ENCODE measurements at places on chromosomes 4 and X.

DNA sequence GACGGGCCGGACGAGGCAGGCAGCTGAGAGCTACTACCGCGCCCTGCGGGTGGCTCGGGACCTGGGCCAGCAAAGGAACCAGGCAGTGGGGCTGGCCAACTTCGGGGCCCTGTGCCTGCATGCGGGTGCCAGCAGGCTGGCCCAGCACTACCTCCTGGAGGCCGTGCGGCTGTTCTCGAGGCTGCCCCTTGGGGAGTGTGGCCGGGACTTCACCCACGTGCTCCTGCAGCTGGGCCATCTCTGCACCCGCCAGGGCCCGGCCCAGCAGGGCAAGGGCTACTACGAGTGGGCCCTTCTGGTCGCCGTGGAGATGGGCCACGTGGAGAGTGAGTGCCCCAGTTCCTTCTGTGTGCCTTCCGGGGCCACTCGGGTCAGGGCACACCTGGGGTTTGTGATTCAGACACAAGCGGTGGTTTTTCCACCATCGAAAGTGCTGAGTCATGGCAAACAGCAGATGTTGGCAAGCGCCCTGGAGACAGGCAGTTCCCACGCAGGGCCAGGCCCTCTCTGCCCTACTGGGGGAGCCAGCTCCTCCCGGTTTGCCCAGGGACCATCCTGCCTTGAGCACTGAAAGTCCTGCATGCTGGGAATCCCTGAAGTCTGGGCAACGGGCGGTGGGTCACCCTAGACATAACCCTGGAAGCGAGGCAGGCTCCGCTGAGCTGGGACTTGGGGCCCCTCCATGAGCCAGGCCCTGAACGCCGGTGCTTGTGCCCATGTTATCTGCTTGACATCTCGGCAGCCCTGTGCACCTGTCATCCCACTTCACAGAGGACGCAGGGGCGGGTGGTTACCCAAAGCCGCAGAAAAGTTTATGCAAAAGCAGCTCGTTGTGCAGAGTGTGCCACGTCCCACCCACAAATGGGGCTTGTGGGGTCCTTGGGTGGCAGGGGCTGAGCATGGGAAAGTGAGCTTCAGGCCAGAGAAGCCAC is 29.5 kb downstream of the SH3TC1 start:
- DNase-seq: peak; percentile 2

DNA sequence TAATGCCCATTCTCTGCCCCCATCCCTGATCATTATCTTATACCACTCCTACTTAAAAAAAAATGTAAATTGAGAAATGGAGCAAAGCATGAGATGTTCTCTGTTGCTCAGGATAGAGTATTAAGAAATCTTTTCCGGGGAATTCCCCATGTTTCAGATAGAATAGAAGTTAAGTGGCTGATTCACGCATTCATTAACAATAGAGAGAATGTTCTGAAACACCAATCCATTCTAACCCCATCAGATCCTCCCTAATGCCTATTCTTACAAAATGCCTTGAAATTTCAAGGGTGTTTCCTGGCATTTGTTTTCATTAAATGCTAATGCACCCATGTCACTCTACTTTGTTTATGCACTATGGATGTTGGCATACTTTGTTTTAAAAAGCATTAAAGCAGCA is 101.1 kb downstream of the AREG start:
- no peak for DNase-seq

GRCh38 chrX:107451731-107452130 is 2.3 kb downstream of the FRMPD3 start:
- no peak for DNase-seq

- DNase-seq: no peak
These were observed 42.5 kb upstream of the MXD4 start for GRCh38 chr4:2304321-2304876.

GRCh38 chr4:23412701-23413100 is 477.1 kb downstream of the PPARGC1A start:
- no peak for DNase-seq

DNA sequence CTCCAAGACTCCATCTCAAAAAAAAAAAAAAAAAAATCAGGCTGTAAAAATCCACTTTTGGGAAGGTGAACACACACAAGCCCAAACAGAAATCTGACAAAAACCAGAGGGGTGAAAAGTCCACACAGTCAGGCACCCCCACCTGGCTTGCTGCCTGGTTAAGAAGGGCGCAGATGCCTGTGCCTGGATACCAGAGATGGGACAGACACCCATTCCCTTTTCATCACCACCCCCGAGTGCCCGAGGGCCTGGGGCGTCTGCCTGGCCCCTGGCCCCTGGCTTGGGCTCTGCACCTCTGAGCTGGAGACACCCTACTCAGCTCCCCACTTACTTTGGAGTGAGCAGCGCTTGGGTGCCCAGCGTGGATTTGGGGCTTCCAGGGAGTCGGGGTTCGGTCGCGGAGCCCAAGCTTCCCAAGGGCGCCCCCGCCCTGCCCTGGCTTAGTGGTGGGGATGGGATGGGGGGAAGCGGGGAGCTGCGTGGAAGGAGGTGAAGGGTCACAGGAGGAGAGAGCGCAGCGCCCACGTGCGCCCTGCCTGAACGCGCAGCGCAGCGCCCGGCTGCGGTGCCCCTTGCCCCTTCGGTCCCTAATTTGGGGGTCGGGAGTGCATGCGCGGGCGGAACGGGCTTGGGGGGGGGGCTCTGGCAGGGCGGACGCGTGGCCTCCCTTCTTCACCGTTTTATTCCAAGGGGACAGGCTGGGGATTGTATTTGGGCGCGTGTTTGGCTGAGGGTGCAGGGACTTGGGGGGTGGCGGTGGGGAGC is 11.3 kb downstream of the SHOX start:
- DNase-seq: no peak

- no peak for DNase-seq
These were observed 199.2 kb downstream of the DCTD start for GRCh38 chr4:182717788-182718583.

DNA sequence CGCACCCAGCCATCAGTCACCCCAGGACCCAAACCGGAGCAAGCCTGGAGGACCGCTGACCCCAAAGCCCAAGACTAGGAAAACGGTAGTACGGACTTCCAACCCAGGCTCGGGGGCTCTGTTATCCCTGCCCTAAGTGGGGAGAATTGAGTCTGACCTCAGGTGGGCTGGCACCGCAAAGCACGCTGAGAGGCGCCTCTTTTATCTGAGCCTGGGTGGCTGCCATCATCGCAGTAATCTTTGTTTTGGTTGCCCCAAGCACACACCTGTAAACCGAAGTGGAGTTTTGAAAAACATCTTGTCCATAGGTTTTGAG is 894 bp upstream of the SH3RF1 start:
- no peak for DNase-seq

DNA sequence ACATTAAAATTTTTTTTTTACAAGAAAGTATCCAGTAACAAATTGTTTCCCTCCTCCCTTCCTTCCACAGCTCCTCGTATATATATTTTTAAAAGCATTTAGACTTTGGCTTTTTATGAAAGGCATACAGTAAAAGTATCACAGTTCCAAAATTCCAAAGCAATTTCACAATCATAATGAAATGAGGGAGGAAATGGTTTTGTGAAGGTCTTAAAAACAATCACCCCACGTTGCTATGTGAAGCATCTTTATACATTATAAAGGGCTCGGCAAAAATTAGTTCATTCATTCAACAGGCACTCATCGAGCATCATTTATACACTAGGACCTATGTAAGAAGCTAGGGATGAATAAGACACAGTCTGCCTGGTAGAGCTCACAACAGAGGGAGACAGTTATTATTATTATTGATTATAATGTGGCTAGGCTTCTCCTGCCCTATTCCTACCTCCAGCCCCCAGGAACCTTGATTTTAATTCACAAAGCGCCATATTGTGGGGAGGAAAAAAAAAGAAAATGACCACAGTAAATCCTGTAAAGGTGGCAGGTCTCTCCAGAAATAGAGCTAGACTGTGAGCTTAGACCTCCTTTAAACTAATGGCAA is 239.9 kb downstream of the MAML3 start:
- no peak for DNase-seq

DNA sequence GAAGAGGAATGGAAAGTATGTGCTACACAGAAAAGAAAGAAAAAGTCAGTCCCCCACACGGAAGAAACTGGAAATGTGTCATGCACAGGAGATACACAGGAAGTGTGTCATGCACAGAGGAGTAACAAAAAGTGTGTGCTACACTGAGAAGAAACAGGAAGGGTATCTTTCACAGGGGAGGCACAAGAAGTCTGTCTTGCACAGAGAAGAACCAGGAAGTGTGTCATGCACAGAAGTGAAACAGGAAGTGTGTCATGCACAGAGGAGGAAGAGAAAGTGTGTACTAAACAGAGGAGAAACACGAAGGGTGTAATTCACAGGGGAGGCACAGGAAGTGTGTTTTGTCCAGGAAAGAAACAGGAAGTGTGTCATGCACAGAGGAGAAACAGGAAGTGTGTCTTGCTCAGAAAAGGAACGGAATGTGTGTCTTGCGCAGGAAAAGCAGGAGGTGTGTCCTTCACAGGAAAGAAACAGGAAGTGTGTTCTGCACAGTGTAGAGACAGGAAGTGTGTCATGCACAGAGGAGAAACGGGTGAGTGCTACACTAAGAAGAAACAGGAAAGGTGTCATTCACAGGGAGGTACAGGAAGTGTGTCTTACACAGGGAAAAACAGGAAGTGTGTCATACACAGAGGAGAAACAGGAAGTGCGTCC is 527.2 kb upstream of the PRKX start:
- DNase-seq: no peak

GRCh38 chr4:145452447-145453162 is 29.0 kb upstream of the SMAD1 start:
- no peak for DNase-seq

GRCh38 chr4:85474356-85474755 is 594 bp upstream of the ARHGAP24 start:
- DNase-seq: no peak

DNA sequence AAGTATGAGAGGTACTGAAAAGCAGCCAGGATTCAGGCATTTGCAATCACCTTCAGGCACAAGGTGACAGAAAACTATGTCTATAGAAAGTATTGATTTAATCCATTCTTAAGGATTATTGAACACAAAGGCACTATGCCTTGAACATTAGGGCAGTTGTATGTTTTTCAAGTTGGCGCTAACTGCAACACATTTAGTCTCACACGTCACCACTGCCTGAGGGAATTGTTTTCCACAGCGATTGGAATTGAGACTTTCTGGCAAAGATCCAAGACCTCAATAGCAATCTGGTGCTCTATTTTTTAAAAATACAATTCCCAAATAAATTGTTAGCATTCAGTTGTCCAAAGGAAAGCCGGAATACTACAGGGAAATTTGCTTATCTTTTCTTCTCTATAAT is 52.7 kb upstream of the FTHL17 start:
- no peak for DNase-seq

DNA sequence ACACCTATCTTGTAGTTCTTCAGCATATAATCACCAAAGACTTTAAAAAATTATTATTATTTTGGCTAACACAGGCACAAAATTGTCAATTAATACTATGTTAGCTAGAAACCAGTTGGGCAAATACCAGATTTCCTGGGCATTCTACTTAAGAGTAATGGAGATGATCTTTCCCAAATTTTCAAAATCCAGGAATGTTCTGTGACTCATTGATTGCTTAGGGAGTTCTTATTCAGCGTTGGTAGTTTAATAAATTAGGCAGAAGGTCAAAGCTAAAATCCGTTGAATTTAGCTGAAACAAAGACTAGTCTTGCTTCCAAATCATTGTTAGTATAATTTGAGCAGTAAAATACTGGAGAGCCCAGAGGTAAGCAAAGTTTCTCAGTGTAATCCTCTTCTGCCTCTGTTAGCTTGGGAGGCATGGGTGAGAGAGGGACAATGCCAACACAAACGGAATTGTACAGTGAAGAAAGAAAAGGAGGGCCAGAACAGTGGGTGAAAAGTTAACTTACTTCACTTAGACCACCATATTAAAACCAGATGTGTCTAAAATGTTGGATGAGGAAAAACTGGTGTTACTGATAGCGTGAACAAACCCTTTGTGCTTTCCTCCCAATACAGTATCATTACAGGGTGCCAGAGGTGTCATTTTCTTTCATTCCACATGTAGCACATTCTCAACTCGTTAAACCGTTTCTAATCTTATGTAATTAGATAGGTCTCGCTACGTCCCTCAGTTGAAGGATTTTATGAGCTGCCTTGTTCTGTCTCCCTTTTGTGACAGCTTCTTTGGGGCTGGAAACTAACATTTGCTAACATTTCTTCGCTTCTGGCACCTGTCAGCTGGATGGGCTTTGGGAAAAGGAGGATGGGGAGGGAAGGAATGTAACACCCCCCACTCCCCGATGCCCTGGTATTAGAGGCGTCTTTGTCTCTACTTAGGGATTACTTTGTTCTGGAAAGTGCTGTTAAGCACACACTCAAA is 87.4 kb upstream of the CITED1 start:
- DNase-seq: no peak
